ENCODE measurements at places on chromosomes 2 and 18.

GRCh38 chr2:72934683-72935610 is 17.6 kb downstream of the EMX1 start:
- no peak for DNase-seq

DNA sequence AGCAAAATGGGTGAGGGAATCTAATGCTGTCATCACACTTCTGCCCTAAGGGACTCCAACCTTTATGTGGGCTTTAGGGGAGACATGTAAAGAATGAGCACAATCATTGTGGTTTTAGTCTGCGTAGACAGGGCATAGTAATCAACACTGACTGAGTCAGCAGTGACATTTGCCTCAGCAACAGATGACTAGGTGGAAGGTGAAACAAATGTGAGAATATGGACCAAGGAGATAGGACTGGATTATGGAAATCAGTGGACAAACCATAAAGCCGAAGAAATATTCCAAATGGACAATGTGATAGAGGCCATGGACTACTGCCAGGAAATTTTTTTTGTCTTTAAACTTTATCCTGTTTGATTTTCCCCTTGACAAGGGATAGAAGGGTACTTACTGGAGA is 83.9 kb downstream of the PDK1 start:
- DNase-seq: no peak

DNA sequence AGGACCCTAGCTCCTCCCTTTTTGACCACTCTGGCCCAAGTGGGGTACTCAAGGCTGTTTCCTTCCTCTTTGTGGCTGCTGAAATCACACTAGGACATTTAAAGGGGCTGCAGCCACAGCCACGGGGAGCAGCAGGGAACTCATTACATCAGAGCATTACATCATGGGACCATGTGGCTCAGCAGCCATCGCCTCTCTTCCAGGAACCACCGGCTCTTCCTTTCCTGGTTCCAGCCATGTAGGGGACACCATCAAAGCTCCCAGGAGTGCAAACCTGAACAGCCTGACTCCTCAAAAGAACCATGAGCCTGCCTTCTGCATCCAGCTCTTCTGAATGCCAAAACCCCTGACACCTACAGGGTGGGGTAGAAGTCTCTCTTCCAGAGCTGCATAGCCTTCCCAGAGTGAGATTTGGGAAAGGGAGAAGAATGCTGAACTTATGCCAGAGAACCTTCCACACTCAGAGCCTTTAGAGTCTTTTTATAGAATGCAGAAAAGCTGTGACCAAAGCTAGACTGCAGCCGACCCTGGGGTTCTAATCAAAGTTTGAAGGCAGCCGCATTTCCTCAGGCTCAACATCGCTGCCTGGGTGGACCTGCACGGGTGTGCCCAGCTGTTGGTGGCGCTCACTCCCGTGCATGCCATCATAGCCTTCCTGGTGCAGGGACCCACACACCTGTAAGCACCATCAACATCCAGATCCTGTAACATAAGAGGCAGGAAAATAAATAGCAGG is 121.7 kb downstream of the KLHL29 start:
- no peak for DNase-seq

GRCh38 chr18:23936381-23936958 is 78.1 kb upstream of the TTC39C start:
- DNase-seq: no peak

GRCh38 chr18:79485788-79486355 is 90.1 kb downstream of the NFATC1 start:
- DNase-seq: no peak

DNA sequence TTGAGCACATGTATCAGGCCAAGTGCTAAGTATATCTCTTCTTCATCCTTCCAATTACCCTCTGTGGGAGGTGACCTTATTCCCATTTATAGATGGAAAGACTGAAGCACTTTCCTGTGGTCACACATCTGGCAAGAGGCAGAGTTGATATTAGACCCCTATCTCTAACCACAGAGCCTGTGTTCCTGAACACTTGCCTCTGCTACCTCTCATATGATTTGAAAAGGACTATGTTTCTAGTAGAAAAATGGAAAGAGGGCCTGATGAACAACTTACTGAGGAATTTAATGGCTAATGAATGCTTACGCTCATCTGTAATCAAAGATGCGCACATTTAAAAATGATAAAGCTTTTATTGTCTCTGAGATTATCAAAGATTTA is 46.2 kb upstream of the DYNC2LI1 start:
- no peak for DNase-seq

- no peak for DNase-seq
Observed at GRCh38 chr2:54483426-54483825, 27.3 kb downstream of the SPTBN1 start.

- no peak for DNase-seq
Observed at GRCh38 chr18:79222790-79223189, 153.6 kb downstream of the ATP9B start.

DNA sequence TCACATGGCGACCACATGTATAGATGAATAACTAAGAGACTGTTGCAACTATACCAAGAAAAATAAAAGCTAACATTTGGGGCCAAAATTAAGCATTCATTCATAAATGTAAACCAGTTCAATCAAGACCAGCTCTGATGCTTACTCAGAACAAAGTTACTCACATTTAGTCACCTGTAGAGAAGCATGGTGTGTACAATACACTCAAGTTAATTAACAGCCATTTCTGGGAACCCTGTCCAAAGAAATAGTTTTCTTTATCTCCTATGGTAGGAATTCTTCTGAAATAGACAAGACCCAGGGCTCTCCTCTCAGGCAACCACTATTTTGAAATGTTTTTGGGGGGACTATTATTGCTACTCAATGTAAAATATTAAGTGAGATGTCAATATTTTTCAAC is 1.6 kb downstream of the SCN3A start:
- no peak for DNase-seq

DNA sequence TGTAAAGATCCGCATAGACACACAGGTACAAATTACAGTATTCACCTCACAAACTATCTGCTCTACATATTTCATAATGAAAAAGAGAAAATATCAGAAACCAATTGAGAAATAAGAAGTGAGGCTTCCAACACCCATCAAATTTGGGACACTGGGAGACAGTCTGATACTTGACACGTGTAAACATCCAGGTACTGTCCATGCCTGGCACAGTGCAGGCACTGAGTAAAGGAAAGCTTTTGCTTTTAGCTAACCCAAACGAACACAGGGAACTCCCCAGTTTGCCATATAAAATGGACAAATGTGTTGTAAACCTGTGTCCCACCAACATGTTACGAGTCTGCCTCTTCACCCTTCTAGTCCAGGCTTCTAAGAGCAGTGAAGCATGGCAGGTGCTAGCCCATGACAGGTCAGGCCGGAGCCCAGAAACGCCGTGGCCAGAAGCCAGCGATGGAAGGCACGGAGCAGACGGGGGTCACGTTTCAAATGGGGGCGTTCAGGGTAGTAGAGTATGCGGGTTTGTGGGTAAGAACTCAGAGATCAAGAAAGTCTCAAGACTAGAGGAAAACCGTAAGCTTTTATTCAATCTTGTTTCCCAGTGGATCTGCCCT is 27.0 kb downstream of the CDH2 start:
- DNase-seq: no peak

- no peak for DNase-seq
Observed at GRCh38 chr2:168524005-168524404, 67.9 kb downstream of the CERS6 start.

- no peak for DNase-seq
Observed at GRCh38 chr2:201073071-201073470, 1.3 kb downstream of the NDUFB3 start.

DNA sequence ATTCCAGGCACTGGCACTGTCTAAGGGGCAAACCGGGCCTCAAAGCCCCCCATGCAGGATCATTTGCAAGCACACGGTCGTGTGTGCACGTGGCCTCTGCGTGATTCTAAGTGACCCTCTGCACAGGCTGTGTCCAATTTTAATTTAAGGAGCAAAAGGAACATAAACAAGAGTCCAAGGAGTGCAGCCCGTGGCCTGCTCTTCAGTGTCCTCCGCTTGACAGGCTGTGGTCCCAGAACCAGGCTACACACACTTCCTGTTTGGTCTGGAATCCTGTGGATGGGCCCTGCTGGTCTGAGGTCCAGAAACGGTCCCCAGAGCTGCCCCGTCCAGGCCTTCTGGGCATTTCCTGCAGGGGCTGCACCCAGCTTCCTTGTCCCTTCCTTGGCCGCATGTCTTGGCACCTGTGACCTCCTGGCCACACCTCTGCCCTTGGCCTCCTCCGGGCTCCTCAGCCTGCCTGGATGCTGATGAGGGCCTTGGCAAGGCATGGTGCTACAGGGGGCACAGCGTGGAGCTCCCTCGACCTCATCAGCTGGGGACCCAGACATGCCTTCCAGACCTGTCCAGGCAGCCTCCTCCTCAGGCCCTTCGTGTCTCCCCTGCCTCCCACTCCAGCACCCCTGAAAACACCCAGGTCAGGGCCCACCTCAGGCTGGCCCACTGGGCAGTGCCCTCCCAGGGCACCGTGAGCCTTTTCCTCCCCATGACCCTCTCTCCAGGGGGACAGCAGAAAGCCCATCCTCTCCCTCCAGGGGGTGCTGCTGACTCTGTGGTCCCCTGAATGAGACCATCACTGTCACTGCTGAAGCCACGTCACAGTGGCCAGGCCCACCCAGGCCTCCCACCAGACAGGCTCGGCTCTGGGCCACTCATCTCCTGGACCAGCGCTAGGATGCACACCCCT is 136.4 kb upstream of the GPC1 start:
- DNase-seq: no peak

- no peak for DNase-seq
Observed at GRCh38 chr2:148920559-148920958, 45.5 kb downstream of the KIF5C start.

GRCh38 chr2:197072533-197072932 is 146.0 kb upstream of the PGAP1 start:
- DNase-seq: peak; percentile 28

GRCh38 chr2:106058469-106059137 is 135.5 kb downstream of the UXS1 start:
- no peak for DNase-seq

DNA sequence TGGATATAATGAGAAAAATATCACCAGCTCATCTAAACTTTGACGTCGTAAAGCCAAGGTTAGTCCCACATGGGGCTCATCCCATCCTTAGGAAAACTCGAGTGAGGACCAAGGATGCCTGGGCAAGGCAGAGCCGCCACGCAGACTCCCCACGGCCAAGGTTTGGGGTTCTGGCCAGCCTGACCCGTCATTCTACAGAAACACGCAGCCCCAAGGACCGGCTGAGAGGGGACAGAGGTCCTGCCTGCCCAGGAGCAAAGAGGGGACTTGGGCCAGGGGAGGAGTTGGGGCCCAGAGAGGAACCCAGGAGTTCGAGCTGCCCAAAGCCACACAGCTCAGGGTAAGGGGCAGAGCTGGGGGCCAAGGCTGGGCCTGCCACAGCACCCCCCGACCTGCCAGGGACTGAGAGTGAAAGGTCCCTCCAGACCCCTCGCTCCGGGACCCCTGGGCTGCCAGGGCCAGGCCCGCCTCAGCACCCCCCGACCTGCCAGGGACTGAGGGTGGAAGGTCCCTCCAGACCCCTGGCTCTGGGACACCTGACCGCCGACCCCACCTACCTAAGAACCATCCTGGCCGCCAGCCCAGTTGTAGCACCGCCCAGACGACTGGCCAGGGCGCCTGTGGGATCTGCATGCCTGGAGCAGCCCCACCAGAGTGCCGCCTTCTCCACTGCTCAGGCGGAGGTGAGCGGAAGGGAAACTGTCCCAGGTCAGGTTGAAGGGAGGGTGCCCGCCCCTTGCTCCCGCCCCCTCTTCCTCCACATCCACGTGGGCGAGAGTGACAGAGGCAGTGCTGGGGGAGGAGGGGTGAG is at the start of gene PDCD1:
PDCD1 (minus strand) TSS at position 689 of the 811 bp plus-strand sequence; CDS start at position 633, 56 bp downstream.
- no peak for DNase-seq

DNA sequence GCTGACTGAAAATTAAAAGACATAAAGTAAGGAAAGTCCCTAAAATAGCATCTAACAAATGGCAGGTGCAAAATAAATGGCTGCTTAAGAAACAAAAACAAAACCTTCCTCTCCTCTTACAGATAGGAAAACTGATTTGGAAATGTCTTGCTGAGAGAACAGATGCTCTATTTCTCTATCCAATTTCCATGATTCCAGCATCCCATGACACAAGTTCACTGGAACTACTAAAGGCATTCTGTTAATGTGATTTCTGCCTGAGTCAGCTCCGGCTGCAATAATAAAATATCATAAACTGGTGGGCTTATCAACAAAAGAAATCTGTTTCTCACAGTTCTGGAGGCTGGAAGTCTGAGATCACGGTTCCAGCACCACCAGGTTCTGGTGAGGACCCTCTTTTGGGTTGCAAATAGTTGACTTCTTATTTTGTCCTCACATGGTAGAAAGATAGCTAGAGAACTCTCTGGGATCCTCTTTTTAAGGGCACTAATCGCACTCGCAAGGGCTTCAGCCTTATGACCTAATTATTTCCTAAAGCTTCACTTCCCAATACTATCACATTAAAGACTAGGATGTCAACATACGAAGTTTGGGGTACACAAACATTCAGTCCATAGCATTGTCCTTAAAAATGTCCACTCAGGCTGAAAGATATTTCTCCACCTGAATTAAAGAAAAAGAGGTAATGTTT is 78.2 kb upstream of the GALNT3 start:
- no peak for DNase-seq

DNA sequence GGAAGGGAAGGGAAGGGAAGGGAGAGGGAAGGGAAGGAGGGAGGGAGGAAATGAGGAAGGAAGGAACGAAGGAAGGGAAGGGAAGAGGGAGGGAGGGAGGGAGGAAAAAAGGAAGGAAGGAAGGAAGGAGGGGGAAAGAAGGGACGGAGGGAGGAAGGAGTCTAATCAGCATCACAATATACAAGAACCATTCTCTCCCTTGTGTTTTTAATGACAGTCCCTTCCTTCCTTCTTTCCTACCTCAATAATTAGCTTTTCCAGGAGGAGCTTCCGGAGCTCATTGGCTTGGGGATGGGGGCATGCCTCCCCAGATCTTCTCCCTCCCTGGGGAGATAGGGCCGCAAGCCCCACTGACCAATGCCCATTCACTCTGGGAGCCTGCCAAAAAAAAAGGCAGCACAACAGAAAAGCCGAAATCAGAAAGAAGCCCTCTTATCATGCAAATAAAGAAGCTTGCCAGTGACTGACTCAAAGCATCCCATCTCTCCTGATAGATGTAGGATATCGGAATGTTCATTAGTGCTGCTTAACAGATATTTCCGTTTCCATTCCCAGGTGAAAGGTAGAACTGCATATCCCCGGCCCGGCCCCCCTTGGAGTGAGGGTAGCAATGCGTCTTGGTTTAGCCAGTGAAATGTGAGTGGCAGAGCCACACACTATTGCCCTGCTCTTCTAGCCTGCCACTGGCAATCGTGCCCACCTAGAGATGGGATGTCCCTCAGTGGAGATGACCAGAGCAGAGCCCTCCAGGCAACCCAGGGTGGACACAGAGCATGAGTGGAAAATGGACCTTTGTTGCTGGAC is 17.8 kb upstream of the SMAD7 start:
- DNase-seq: no peak

DNA sequence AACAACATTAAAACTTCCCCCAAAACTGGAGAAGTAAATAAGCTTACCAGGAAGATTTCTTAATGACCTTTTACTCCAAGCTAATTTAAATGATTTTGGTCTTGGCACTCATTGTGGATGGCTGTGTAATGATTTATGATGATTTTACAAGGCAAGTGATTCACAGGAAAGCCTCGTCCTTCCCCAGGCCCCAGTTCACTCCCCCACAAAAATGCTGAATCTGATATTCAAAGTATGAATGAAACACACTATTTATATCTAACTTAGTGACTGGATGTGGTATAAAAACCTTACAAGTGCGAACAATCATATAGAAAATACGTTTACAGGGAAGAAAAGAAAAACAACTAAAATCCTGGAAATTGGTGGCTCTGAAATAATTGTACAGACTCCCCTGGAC is 49.8 kb downstream of the ZNF516 start:
- peak; percentile 49 for DNase-seq

- DNase-seq: no peak
Observed at GRCh38 chr2:238066218-238066617, 5.4 kb downstream of the SCLY start.

GRCh38 chr2:33069894-33070651 is 123.3 kb downstream of the LTBP1 start:
- DNase-seq: peak; percentile 95
